ENCODE measurements at places on chromosomes 12 and 14. TPM values are rescaled to one million over a fixed set of nuclear protein-coding genes. Genes with fewer than 3 reads are reported as not detected.

- DNase-seq, result no peak
These were observed 34.9 kb downstream of the AEBP2 start for GRCh38 chr12:19474147-19474546.

DNA sequence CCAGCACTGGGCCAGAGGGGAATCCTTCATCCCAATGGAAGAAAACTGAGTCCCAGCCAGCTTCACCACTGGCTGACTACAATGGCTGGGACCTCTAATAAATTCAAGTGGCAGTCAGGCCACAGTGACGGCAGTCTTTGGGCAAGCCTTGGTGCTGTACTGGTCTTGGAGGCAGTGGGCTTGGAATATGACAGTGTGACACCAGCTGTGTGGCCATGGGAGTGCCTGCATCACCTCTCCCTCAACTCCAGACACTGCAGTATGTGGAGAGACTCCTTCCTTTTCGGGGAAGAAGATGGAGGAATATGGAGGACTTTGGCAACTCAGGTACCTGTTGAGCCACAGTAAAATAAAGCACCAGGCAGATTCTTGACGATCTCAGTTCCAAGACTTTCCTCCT lies 16.0 kb upstream of the CD163L1 start:
- DNase-seq, result no peak

Gene VCPKMT
- total RNA-seq, result 11.5 TPM

Gene TSHR
- not detected for total RNA-seq

Gene GALNT6
- total RNA-seq, result 6.0 TPM

DNA sequence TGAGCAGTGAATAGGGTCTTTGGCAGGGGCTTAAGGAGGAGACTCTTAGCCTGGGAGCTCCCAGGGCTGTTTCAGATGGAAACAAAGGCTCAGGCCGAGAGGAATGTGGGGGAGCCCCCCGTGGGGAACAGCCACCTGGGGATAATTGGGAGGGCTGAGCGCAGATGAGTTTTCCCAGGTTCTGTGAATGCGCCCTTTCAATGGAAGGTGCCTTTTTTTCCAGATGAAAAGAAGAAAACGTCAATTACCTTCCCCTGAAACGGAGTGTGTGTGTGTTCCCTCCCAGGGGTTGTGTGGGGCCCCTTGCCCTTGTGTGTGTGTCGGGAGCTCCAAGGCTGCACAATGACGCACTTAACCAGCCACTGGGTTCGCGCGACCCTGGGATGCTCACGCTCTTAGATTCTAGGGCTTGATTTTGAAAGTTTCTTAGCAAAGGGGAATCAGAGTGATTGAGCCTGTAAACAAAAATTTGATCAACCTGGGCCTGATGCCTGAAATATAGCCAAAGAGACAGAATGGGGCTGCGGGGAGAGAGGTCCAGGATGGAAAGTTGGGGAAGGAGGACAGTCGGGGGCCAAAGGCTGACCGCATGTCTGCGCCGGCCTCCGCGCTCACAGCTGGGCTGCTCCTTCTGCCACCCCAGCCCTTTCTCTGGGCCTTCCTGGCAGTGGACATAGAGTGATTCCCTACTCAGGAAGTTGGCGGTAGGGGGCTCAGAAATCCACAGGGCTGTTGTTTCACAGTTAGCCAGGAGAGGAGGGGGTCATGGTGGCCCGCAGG lies 14.6 kb downstream of the MEG3 start:
- no peak for DNase-seq

Gene RAD52
- 34.9 TPM for total RNA-seq

DNA sequence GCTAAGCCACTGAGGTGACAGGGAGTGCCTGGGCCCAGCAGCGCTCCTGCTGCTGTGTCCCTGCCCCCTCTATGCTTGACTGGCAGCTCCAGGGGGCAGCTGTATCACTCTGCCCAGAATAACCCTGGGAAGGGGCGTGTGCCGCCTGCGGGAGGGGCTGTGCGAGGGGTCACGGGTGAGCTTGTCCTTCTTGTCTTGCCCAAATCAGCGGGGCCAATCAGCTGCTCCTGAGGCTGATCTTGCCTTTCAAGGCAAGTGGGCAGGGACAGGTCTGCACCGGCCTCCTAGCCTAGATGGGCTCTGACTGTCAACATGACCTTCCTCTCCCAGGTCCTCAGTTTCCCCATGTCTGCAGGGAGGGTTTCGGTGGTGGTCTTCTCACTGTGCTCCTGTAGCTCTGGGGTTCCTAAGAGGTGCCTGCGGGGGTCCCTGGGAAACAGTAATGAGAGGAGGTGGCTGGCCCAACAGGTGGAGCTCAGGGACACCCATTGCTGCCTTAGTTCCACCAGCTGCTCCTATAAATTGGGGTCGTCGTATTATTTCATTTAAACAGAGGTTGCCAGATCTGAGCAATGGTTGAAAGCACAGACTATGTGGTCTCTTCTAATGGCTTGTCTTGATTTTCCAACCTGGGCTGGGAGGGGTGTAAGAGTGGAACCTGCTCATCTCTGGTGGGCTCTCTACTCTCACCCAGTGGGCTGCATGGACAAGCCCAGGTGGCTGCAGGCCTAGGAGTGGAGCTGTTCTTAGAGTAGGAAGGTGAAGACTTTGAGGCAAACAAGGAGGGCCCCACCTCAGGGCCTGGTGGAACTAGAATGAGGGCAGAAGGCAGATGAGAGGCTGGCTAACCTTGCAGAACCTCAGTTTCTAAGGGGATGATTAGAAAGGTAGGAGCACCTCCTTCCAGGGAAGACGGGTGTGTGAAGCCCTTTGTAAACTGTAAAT lies 11.7 kb downstream of the RTL1 start:
- DNase-seq, result no peak

DNA sequence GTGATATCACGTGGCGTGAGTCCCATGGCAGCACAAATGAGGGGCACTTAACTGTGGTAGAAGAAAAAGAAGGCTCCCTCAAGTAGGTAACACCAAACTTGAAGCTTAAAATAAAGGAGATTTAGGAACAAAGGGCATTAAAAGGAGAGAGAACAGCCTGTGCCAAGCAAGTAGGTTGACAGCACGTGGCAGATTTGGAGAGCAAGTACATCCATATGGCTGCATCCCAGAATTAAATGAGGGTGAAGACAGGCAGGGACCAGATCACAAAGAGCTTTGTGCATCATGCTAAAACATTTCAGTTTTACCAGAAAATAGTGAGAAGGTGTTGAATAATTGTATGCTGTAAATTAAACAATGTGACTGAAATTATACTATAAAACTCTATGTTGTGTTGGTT lies 32.8 kb downstream of the KCNMB4 start:
- DNase-seq, result no peak

- no peak for DNase-seq
These were observed 270.2 kb upstream of the FOXG1 start for GRCh38 chr14:28496364-28496763.

Gene TAS2R42
- not detected for total RNA-seq

- DNase-seq, result no peak
These were observed 63.2 kb downstream of the ATP2B1 start for GRCh38 chr12:89645434-89645833.

Gene TRIM9
- total RNA-seq, result 0.37 TPM

Gene DIO3
- total RNA-seq, result not detected

DNA sequence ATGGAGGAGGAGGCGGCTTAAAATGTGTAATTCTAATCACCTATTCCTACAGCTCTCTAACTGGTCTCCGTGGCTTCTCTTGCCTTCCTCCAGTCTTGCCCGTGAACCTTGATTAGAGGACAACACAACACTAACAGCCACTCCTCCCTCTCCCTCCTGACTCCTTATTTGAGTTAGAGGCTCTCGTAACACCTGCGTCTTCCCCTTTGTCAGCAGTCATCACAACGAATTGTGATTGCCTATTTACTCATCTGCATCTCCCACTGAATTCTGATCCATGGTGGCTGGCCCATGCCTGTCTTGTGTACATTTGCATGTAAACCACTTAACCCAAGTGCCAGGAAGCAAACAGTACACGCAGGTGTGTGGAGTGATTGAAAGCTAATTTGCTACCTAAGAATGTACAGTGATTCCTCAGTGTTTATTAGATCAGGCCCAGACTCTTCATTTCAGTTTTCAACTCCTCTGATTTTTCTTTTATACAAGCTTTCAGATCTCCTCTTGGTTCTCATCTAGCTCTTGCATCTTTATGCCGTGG lies 154.5 kb downstream of the MON2 start:
- no peak for DNase-seq

Gene CCDC197
- total RNA-seq, result 0.38 TPM

- no peak for DNase-seq
These were observed 38.6 kb upstream of the DBX2 start for GRCh38 chr12:45089411-45090075.

- DNase-seq, result no peak
These were observed 61.4 kb upstream of the SCN8A start for GRCh38 chr12:51529651-51529970.

- DNase-seq, result no peak
These were observed 51.2 kb downstream of the PRMT8 start for GRCh38 chr12:3542156-3542555.

DNA sequence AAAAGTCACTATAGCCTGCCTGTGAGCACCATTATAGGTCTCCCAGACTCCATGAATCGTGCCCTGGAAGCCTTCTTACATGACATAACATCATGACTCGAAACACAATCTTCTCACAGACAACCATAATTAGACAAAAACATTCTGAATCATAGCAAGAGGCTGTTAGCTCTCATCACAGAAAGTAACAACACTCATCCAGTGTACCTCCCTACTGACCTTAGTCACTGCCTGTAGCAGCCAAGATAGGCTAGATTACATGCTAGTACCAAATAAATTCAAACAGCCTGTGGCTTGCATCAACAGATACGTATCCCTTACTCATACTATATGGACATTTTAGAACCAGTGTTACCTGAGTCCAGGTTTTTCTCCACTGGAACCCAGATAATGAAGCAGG lies 663.8 kb upstream of the FOXG1 start:
- no peak for DNase-seq

DNA sequence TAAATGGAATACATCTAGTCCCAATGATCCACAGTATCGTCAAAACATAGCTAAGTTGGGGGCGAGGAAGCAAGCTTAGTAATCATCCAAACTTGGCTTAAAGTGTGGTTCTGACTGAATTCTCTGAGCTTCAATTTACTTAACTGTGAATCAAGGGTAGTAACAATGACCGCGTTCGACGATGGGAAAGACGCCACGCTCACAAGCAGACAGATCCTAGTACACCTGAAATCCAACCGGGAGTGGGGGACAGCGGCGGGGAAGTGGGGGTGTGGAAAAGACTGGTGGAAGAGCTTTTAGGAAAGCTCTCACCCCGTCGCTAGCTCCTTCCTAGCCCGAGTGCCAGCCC lies 433 bp downstream of the COX16 start:
- DNase-seq, result no peak

DNA sequence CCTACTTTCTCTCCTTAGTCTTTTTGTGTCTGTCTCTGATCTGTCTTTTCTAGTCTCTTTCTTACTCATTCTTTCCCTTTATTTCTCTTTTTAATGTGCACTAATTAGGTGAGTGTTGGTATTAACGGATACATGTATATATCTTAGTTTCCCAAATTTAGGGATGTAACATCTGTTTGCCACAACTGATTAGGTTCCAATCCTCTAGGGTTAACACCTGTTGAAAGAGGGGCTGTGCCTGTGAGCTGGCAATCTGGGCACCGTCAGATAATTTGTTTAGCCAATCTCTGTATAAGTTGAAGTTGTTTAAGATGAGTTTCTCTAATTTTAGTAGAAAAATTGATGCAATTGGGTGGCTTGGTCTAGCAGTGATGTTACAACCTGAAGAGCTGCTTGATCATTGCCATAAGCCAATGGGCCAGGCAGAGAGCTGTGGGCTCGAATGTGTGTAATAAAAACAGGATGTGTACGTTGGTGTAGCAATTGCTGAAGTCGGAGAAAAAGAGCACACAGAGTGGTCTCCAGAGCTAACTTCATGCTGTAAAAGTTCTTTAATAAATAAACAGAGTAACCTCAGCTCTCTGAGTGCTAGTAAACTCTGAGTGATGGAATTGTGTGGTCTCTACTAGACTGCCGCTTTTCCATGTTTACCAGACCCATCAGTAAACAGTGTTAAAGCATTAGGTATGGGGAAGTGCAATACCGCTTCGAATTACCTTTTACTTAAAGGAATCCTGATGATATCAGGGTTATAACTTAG lies 18.3 kb upstream of the LYZ start:
- no peak for DNase-seq

DNA sequence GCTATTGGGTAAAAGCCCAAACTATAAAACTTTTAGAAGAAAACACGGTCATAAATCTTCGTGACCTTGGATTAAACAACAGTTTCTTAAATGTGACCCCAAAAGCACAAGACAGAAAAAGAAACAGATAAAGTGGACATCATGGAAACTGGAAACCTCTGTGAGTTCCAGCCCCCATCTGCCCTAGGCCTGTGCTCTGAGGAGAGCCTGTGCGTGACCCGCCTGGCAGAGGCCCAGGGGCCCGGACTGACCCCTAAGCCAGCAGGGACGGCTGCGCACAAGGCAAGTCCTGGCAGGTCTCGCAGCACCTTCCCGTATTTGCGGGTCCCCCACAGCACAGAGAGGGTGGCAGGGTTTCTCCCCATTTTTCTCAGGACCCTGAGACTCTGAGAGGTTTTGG lies 76.0 kb downstream of the CHGA start:
- no peak for DNase-seq

Gene KRT85
- not detected for total RNA-seq

DNA sequence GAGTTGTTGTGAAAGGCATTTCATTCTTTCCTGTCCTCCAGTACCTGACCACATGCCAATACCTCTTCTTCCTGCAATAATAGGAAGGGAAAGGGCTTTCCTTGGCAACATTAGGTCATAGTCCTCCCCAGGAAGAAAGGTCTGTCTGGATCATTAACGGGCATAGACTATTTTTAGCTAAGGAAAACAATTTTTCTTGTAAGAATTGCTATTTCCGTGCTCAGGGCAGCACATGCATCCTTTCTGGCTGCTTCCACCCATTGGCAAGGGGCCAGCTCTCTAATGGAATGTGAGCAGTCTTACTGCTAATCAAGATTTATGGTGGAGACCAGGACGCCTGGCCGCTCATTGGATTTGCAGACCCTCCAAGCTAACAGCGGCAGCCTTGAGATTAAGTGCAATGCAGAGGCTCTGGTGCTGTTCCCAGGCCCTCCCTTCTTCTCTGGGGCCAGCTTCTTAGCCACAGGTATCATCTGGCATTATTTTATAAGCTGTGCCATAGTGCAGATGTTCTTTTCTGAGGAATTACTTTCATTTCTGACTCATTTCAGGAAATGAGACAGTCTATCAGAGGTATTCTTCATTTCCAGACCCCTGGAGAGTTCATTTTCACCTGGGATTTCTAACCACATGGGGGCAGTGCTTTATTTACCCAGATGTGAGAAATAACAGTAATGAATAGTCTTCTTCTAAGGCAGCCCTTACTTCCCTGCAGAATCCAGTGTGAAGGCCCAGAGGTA lies 52.9 kb downstream of the ANO6 start:
- no peak for DNase-seq
